Large intestine (tissue), 12 donors: ENCODE measurements at places on chromosomes 12 and 14. TPM values are rescaled to one million over a fixed set of nuclear protein-coding genes. Genes with fewer than 3 reads are reported as not detected.
A peak's percentile ranks its signal among the peaks of the same experiment; 100 is the strongest.

B3GNT4 gene
- polyA plus RNA-seq: 1.8 TPM

RITA1 gene
- 13.8 TPM for polyA plus RNA-seq

CCDC175 gene
- polyA plus RNA-seq: 1.5 TPM

DNA sequence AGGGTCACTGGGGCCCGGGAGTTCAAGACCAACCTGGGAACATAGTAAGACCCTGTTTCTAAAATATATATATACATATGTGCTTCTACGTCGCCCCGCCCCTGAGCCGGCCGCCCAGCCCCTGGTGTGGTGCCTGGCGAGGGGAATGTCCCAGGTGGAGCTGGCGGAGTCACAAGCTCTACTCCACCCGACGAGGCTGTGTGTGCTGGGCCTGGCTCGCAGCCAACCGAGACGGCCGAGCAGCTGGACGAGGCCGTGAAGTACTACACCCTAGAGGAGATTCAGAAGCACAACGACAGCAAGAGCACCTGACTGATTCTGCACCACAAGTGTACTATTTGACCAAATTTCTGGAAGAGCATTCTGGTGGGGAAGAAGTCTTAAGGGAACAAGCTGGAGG is 22.1 kb upstream of the ITPK1 start:
- no peak overlapping the region for H3K4me3 ChIP-seq
- no peaks in the 10 kb centered on the region for H3K27me3 ChIP-seq
- peaks cover 4% of the 10 kb centered on the region for H3K4me1 ChIP-seq
- peak; percentile 90 for DNase-seq

DNA sequence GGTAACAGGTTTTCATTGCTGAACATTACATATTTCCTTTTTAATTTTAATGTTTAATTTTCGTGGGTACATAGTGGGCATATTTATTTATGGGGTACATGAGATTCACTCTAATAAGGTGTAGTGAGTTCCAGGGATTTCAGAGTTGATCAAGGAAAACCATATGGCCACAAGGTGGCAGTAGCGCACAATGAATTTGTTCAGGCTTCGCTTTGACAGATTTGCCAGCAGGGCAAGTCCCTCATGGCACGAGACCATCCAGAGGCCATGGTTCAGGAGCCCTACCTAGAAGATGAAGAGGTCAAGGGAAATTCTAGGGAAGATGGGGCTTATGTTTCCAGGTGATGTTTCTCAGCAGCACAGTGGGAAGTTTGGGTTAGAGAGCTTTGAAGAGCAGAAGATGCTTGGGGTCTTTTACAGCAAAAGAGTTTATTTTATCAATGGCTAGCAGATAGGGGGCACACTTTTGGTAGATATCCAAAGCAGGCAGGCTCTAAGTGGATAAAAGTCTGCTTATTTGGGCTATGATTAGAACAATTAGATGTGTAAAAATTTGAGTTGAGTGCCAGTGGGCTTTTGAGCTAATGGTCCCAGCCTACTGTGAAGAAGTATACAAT is 1004.4 kb downstream of the AACS start:
- H3K36me3 ChIP-seq: no peaks in the 10 kb centered on the region
- no peaks in the 10 kb centered on the region for H3K4me1 ChIP-seq
- H3K27me3 ChIP-seq: no peaks in the 10 kb centered on the region
- H3K27ac ChIP-seq: no peak overlapping the region
- no peak overlapping the region for H3K4me3 ChIP-seq

DNA sequence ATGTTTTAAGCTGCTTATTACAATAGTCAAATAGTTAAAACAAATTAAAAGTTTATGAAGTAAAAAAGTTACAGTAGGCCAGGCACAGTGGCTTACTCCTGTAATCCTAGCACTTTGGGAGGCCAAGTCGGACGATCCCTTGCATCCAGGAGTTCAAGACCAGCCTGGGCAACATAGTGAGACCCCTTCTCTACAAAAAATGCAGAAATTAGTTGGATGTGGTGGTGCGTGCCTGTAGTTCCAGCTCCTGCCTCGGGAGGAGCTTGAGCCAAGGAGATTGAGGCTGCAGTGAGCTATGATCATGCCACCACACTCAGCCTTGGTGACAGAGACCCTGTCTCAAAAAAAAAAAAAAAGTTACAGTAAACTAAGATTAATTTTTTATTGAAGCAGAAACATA is 142.6 kb downstream of the MIPOL1 start:
- no peak overlapping the region for H3K27ac ChIP-seq
- no peaks in the 10 kb centered on the region for H3K4me1 ChIP-seq
- no peaks in the 10 kb centered on the region for H3K27me3 ChIP-seq
- no peak overlapping the region for H3K4me3 ChIP-seq
- DNase-seq: no peak
- H3K36me3 ChIP-seq: no peaks in the 10 kb centered on the region

DNA sequence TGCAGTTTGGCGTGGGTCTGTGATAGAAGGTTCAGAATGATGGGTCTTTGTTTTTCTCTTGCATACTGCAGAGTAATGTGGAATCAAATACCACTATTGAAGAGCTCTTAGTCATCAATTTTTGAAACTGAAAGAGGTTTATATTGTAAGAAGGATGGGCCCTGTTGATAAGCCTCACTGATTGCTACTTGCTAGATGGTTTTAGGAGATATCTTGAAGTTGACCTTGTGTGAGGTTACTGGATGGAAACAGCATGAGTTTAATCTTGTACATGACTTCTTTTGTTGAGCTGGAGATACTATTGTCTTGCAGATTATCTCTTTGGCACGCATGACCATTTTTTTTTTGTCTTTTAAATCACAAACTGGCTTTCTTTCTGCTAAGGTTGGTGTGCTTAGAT is 13.8 kb downstream of the BICD1 start:
- no peaks in the 10 kb centered on the region for H3K27me3 ChIP-seq
- H3K27ac ChIP-seq: no peak overlapping the region
- no peaks in the 10 kb centered on the region for H3K4me1 ChIP-seq

DNA sequence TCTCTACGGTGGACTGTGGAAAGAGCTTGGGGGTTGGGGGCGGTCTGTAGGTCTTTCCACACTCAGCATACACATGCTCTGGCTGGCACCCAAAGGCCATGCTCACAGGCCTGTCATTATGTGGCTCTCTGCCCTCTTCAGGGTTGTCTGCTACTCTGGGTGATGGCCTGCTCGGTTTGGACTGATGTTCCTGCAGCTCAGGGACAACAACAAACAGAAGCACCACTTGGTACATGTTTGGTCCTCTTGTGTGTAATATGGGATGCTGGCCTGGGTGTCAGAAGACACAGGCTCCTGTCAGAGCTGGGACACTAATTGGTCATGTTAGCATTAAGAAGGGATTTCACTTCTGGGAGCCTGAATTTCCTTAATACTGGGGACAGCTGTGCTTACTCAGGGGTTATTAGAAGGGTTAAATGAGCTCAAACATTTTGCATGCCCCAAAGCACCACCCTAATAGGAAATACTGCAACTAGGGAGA is 32.7 kb upstream of the SELPLG start:
- peaks cover 8% of the 10 kb centered on the region for H3K4me1 ChIP-seq
- peak overlapping the region; percentile 8 for H3K27ac ChIP-seq
- H3K27me3 ChIP-seq: no peaks in the 10 kb centered on the region
- DNase-seq: no peak
- no peak overlapping the region for H3K4me3 ChIP-seq

DNA sequence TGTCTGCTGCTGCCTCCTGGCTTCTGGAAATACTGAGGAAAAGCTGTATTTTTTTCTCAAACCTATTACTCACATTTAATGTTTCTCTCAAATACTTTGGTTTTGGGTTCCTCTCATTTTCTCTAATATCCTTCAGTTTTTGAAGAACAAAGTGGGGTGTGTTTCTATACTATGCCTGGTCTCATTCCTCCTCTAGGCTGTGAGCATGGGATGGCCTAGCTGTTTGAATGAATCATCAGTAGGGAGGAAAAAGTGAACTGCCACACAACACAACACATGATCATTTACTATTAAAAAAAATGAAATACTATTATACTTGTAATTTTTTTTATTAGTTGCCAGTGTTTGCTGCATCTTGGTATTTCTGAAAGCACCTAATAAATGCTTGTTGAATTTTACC is 11.3 kb upstream of the SMCO3 start:
- H3K27me3 ChIP-seq: no peaks in the 10 kb centered on the region
- no peaks in the 10 kb centered on the region for H3K4me1 ChIP-seq
- no peaks in the 10 kb centered on the region for H3K36me3 ChIP-seq
- no peak overlapping the region for H3K4me3 ChIP-seq

DNA sequence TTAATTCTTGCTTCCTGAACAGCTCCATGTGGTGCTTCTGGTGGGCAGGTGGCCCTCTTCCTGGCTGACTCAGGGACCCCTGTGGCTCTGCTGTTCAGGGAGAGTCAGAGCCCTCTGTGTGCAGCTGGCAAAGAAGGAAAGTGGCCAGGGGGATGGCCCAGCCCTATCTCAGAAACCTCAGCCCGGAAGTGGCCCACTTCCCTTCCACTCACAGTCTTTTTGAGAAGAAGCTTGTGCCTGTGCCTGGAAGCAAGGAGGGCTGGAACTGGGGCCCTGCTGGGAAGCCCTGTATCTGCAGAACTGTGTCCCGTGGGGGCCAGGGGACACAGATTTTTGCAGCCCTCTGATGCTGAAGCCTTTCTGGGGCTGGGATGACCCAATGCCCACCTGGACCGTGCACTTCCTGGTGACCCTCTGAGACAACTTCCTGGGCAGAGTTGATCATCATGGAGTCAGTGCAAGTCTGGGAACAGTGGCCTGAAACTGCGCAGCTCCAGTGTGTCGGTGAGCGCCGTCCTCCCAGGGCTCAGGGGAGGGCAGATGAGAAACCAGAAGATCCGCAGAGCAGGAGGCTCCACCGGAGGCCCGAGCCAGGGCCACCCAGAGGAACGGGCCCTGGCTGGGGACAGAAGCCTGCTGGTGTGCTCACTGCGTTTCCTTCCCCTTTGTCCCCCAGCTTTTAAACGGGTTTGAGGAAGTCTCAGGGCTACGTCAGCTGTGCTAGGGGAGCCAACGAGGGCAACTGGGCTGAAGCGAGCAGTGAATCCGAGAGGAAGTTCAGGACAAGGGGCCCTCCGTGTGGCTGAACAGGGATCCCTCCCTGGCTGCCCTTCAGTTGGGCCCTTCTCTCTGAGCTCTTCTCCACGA is 217.4 kb upstream of the RTL1 start:
- no peak overlapping the region for H3K4me3 ChIP-seq
- H3K4me1 ChIP-seq: no peaks in the 10 kb centered on the region
- H3K36me3 ChIP-seq: no peaks in the 10 kb centered on the region
- no peak overlapping the region for H3K27ac ChIP-seq

- H3K27ac ChIP-seq: no peak overlapping the region
- H3K27me3 ChIP-seq: no peaks in the 10 kb centered on the region
- DNase-seq: no peak
These were observed 895 bp upstream of the PRKAB1 start for GRCh38 chr12:119666900-119667576.

DNA sequence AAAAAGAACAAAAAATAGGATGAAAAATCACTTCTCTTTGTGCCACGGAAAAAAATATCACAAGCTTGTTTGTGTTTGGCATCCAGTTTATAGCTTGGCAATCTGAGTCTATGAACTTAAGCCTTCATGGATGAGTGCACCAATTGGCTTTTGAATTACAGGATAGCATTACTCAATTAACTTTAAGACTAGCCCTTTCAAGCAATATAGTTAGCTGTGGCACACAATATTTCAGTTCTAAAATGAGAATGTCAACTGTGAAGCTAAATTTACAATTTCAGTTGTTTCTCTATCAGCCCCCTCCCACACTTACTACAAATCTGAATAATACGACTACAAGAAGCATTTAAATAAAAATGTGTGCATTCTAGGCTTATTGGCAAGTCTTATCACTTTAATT is 8.3 kb downstream of the RERG start:
- H3K4me1 ChIP-seq: no peaks in the 10 kb centered on the region
- H3K27me3 ChIP-seq: no peaks in the 10 kb centered on the region
- no peak overlapping the region for H3K27ac ChIP-seq
- no peak overlapping the region for H3K4me3 ChIP-seq
- H3K36me3 ChIP-seq: no peaks in the 10 kb centered on the region

DNA sequence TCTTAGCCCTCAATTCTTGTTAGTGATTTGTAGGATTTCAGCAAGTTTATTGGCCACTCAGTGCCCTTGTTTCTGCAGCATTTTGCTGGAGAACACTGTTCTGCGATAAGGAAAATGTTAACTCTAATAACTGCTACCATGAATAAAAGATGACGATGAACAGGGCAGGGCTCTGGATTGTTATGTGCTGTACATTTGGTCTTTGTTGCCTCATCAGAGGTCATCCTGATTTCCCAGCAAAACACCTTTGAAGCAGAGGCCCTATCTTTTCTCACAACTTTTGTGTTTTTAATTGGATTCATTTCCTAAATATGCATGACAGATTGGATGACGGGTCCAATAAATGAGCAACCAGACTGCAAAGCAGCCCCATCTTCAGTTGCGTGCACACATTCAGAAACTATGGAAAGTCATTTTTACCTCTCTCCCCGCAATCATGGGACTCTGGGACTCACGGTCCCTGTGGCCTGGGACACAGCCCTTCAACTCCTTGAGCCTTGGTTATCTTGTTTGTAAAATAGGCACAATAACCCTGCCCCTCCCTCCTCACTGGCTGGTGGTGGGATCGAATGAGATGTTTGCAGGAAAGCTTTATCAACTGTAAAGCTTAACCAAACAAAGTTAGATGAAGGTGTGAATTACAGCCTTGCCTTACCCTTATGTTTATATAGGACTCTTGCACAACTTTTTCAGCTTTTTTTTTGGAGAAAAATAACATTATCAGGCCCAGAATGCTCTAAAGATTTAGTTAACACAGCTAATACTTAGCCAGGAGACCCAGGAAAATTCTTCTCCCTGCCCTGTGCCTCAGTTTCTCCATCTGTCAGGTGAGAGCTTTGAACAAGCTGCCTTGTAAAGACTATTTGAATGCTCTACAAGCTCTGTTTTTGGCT is 45.4 kb downstream of the RPH3A start:
- H3K27me3 ChIP-seq: peaks cover 6% of the 10 kb centered on the region
- no peaks in the 10 kb centered on the region for H3K4me1 ChIP-seq
- H3K4me3 ChIP-seq: no peak overlapping the region
- no peak for DNase-seq
- no peak overlapping the region for H3K27ac ChIP-seq
- H3K36me3 ChIP-seq: no peaks in the 10 kb centered on the region

DNA sequence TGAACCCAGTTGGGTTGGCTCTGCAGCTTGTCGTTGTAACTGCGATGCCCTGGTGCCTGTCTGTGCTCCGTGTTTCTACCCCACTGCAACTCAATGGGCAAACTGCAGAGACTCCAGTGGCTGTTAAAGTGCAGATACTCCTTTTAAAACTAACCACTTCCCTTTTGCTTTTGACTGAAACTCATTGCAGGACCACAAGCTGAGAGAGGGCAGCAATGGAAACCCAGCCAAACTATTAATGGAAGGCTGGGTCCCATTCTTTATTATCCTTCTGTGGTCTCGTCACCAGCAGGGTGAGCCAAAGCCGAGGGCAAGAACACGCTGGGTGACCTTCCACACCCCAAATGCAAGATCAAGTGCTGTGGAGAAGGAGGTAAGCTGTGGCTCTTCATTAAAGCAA is 910.4 kb downstream of the VRK1 start:
- H3K27me3 ChIP-seq: no peaks in the 10 kb centered on the region
- H3K36me3 ChIP-seq: no peaks in the 10 kb centered on the region
- no peak for DNase-seq
- H3K4me3 ChIP-seq: no peak overlapping the region
- no peak overlapping the region for H3K27ac ChIP-seq

GRCh38 chr14:96173636-96174475 is 30.8 kb upstream of the BDKRB2 start:
- no peak overlapping the region for H3K27ac ChIP-seq
- DNase-seq: no peak
- peaks cover 15% of the 10 kb centered on the region for H3K4me1 ChIP-seq
- H3K27me3 ChIP-seq: no peaks in the 10 kb centered on the region
- H3K36me3 ChIP-seq: no peaks in the 10 kb centered on the region
